ENCODE measurements at places on chromosomes 2 and 18. TPM values are rescaled to one million over a fixed set of nuclear protein-coding genes. Genes with fewer than 3 reads are reported as not detected.

- peaks cover 8% of the 10 kb centered on the region for H3K4me1 ChIP-seq
- H3K27me3 ChIP-seq, result no peaks in the 10 kb centered on the region
- H3K27ac ChIP-seq, result no peak overlapping the region
Observed at GRCh38 chr2:24456599-24457556, 34.2 kb upstream of the NCOA1 start.

NMS gene
- total RNA-seq, result not detected

DNA sequence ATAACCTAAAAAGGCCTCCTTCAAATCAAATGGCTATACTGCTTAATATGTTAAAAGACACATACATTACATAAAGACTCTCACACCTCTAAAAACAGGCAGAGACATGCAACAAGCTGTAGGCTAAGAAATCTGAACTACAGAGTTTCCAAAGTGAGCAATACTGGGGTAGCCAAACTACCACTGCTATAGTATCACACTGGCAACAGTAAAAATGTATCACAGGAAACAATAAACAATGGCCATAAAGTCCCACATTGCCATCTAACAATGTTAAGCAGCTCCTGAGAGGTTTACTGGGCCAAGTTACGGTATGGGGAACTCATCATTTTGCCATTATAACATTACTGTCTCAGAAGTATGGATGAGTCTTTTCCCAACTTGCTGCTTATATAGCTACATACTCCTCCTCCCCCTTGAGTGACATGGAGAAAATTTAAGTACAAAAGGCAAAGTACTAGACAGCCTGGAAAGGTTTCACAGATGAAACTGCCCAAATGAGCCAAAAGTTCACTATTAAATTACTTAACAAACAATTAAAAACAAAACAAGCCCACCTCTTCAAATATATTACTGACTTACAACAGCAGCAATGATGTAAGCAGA lies 50.3 kb downstream of the SS18 start:
- no peak overlapping the region for H3K4me3 ChIP-seq
- no peak for DNase-seq
- H3K4me1 ChIP-seq, result peaks cover 18% of the 10 kb centered on the region
- 0 out of 2 replicates have a peak overlapping the region, but pooled peaks have one; percentile 21 for H3K27ac ChIP-seq

DNA sequence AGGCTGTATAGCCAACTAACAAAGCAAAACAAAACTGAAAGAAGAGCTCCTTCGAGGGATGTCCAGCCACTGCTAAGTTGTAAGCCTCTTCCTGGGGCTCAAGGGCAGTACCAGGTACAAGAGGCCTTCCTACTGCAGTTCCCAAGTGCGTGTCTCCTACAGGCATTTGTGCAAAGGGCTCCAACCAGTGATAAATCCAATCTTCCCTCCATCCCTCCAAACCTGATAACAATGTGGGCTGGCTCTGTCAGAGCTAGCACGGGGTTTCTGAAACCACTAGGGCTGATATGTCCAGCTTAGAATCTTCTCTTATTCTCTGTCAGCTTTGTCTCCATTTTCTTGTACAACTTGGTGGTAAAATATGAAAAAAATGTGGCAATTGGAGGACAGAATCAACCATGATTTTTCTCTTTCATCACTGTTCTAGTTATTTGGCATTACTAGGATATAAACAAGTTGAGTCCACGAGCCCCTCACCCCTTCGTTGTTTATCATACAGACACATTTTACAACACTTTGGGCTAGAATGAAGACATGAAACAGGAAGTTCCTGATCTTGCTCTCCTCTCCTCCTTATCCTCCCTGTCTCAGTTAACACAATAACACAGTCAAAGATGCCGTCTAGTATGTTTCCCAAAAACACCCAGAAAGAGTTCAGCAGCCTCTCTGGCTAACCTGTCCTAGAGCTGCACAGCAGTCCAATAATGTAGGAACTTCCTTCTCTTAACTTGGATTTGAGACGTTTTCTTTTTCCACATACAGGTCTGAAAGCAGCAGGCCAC lies 35.4 kb upstream of the WIPF1 start:
- H3K36me3 ChIP-seq, result no peaks in the 10 kb centered on the region
- DNase-seq, result no peak
- H3K27ac ChIP-seq, result no peak overlapping the region
- H3K27me3 ChIP-seq, result no peaks in the 10 kb centered on the region
- H3K4me1 ChIP-seq, result no peaks in the 10 kb centered on the region

CTNNA2 gene
- 11.3 TPM for total RNA-seq

GRCh38 chr2:127041259-127041970 lies 65.5 kb downstream of the BIN1 start:
- H3K4me1 ChIP-seq, result no peaks in the 10 kb centered on the region
- no peaks in the 10 kb centered on the region for H3K27me3 ChIP-seq
- no peak overlapping the region for H3K4me3 ChIP-seq
- H3K27ac ChIP-seq, result no peak overlapping the region

Data from GM23338 (cell line).